ENCODE measurements at places on chromosomes 1 and 21. TPM values are rescaled to one million over a fixed set of nuclear protein-coding genes. Genes with fewer than 3 reads are reported as not detected.

DNA sequence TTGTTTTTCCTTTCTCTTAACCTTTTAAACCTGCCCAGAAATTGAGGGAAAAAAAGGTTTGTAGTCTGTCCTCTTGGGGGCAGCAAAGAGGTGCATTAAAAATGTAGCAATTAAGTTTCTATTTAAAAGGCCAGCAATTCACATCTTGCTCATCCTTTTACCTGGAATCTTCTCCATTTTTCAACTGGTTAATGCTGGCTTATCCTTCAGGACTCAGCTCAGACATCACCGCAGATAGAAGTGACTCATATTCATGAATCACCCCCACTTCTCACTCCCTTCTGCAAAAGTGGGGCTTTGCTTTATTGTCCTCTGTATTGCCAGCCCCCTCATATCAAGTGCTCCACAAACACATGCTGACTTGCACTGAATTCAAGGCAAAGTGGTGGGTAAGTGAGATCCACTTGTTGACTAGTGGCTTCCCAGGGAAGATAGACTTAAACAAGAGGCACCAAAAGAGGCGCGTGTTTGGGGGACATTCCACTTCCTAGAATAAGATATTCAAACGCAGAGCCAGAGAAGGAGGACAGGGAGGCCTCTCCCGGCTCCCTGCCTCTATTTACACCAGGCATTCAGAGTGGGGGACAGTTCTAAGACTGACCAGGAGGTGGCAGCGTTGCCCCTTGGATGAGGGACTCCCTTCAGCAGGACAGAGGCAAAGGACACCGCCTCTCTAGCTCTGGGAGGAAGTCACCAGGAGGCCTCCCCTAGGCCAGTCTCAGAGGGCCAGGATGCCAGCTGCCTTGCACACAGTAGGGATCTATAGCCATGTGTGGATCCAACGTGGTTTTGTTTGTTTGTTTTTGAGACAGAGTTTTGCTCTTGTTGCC, 23.2 kb upstream of the ZNF648 start:
- H3K4me3 ChIP-seq: no peak overlapping the region
- H3K27ac ChIP-seq: peak overlapping the region; percentile 10

DNA sequence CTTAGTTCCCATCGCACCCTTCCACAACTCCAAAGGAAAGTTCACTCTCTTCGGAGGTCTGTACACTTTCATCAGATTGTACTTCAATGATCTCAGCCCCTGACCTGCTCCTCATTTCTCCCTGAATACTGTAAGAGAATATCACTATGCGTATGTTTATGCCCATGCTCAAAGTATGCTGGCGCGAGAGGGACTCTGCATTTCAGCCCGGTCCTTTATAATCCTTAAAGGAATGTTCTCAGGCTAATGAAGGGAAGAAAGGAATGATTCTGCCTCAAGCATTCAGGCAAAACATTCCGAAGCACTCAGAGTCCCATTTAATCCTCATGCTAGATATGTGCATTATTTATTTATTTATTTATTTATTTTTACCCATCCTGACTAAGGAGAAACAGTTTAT, 76.8 kb downstream of the PLD5 start:
- DNase-seq: no peak
- no peaks in the 10 kb centered on the region for H3K36me3 ChIP-seq
- peaks cover 8% of the 10 kb centered on the region for H3K27me3 ChIP-seq
- H3K4me3 ChIP-seq: no peak overlapping the region
- H3K27ac ChIP-seq: no peak overlapping the region
- no peaks in the 10 kb centered on the region for H3K4me1 ChIP-seq

- peaks cover 10% of the 10 kb centered on the region for H3K4me1 ChIP-seq
- H3K36me3 ChIP-seq: no peaks in the 10 kb centered on the region
- H3K27ac ChIP-seq: no peak overlapping the region
- no peak overlapping the region for H3K4me3 ChIP-seq
Measured at GRCh38 chr1:168835176-168835575, 106.2 kb upstream of the DPT start.

- no peaks in the 10 kb centered on the region for H3K4me1 ChIP-seq
- H3K36me3 ChIP-seq: no peaks in the 10 kb centered on the region
- DNase-seq: no peak
Measured at GRCh38 chr21:39673736-39674135, 61.0 kb downstream of the B3GALT5 start.

- peak; percentile 49 for DNase-seq
- no peaks in the 10 kb centered on the region for H3K27me3 ChIP-seq
- no peak overlapping the region for H3K4me3 ChIP-seq
- H3K27ac ChIP-seq: no peak overlapping the region
Measured at GRCh38 chr1:232457595-232457994, 172.3 kb downstream of the SIPA1L2 start.

SH2D2A gene
- total RNA-seq: 280 TPM

CRP gene
- total RNA-seq: not detected

TMEM51 gene
- total RNA-seq: not detected

UBL4B gene
- not detected for total RNA-seq

Measured in activated CD4-positive, alpha-beta memory T cell treated with anti-CD3 and anti-CD28 coated beads for 36 hours (primary cell).